ENCODE measurements at places on chromosomes 12 and 14. TPM values are rescaled to one million over a fixed set of nuclear protein-coding genes. Genes with fewer than 3 reads are reported as not detected.

The HVCN1 gene
- total RNA-seq: 5.5 TPM

The RHOJ gene
- 4.2 TPM for total RNA-seq

The FBLN5 gene
- total RNA-seq: 19.6 TPM

The POTEG gene
- total RNA-seq: not detected

The ANO4 gene
- 0.10 TPM for total RNA-seq

The KRT82 gene
- total RNA-seq: not detected

The PCED1B gene
- 0.55 TPM for total RNA-seq

The C3AR1 gene
- 0.95 TPM for total RNA-seq

The SRRM4 gene
- total RNA-seq: not detected

Measured in gastrocnemius medialis (tissue), 4 donors.